ENCODE measurements at places on chromosomes 7 and 10.

GRCh38 chr7:140263277-140263676 is 86.5 kb upstream of the KDM7A start:
- no peak for DNase-seq

GRCh38 chr7:123836656-123837055 is 8.3 kb upstream of the HYAL4 start:
- DNase-seq, result no peak

DNA sequence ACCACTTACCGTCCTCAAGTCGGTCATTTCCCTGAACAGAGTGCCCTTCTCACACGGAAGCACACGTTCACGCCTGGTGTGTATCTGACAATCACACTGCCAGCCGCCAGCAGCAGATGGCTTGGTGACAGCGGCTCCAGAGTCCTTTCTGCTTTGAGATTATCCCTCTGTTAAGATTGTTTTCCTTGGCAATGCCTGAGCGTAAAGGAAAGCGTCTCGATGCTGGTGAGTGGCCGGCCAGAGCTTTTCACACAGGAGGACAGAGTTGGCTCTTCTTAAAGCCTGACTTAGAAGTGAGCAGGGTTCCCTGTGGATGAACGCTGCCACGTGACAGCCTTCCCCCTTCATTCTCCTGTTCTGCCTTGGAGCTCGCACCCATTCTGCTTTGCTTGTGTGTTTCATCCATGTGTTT is 22.1 kb upstream of the PRKAR1B start:
- DNase-seq, result peak; percentile 40

DNA sequence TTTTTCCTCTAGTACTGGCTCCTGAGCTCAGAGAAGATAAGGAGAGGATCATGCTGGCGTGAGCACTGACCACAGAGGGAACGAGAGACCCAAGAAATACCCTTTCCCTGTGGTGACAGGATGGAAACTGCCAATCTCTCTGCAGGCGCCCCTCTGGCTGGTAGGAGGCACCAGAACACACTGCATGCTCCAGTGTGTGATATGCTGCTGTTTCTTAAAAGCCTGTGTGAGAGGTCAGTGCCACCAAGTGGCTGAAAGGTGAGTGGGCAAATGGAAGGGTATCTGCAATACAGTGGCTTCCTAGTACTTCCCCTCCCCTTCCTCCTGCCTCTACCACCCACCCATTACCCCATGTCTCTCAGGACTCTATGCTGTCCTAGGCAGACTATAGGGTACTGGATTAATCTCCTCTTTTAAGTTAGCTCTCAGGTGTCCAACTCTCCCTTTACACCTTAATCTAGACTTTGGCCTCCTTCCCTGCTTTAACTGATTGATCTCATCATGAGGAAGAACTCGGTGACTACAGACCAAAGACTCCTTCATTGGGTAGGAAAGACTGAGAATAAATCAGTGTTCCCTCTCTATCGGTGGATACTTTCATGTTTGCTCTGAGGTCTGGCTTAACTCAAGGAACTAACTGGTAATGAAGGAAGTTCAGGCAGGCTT is 283.6 kb downstream of the ADRA2A start:
- no peak for DNase-seq

DNA sequence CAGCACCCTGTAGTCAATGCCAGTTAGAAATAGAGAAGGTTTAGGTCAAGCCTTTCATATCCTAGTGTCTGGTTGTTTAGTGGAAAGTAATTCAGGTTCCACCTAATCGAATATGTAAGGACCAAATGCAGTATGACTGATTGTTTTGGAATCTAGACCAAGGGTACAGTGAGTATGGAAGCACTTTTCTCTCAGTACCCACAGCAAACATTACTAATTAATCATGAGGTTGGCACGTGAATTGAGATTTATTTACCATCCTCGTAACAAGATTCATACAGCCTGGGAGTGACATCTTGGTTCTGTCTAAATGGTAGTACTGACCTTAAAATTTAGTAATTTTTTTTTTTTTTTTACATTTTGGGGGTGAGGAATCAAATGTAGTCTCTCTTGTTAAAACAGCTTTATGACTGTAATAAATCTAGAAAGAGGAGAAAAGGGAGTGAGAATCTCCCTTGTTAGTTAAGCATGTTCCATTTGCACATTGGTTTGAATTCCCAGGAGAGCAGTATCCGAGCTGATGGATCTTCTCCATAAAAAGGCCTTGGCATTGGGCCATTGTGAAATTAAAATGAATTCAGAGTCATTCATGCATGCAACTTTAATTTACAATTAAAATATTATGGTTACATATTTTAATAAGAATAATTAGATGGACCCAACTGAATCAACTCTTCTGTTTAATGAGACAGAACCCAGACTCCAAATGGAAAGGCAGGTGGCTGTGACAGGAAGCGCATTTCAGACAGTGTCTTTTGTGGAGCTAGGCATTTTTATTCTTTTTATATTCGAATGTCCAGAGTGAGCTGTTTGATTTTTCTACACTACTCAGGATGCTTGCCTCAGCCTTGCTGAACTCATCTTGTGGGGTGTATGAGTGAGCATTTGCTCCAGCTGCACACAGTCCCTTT is 57.6 kb downstream of the SNX10 start:
- no peak for DNase-seq

- no peak for DNase-seq
These were observed 95.8 kb downstream of the HIP1 start for GRCh38 chr7:75642810-75643486.

- DNase-seq, result no peak
These were observed 1112.3 kb downstream of the GATA3 start for GRCh38 chr10:9166770-9167169.

DNA sequence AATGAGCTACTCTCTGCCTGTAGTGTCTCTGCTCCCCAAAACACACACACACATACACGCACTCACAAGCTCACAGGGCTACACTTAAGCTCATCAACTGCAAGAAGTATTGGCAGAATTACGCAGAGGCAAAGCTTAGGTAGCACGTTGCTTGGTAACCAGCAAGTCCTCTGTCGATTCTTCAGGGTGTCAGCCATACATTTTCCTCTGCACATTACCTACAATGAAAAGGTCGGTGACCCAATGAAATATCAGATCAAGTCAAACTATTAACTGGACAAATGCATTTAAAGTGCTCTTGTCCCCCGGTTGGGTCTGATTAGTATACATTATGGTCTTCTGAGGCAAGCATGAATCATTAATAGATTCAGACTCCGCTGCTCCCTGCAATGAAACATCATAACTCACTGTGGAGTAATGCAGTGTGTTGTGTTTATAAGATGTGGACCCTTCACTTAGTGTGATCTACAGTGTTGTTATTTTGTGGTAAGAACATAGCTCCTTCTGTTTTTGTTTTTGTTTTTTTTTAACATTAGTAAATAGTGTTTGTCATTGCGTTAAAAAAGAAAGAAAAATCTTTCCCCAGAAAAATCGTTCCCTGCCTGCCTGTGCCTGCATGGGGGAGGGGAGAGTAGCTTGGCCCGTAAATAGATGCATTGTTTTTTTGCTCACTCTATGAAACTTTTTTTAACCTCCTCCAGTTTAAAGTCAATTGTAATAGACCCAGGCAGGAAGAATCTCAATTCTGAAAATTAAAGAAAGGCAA is 325.5 kb downstream of the SFMBT2 start:
- DNase-seq, result no peak

- DNase-seq, result no peak
These were observed 2.9 kb upstream of the IGFBP1 start for GRCh38 chr7:45885264-45885882.

DNA sequence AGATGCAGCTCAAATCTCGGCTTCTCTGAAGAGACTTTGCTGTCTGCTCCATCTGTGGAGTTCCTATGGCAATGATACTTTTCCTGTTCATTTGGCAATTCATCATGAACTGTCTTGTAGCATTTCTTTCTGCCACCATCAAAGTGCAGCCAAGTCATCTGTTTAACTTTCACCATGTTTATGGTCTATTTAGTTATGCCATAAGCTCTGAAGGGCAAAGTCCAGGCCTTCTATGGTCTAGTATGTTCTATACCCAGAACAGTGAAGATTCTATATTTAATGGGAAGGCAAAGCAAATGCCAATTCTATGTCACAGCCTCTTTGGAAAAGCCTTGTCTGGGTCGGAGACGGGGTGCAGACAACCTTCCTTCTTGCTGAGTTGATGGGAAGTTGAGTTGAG is 472.6 kb downstream of the PLXNA4 start:
- DNase-seq, result no peak

- DNase-seq, result no peak
These were observed 49.7 kb downstream of the ADCY1 start for GRCh38 chr7:45623740-45624391.

DNA sequence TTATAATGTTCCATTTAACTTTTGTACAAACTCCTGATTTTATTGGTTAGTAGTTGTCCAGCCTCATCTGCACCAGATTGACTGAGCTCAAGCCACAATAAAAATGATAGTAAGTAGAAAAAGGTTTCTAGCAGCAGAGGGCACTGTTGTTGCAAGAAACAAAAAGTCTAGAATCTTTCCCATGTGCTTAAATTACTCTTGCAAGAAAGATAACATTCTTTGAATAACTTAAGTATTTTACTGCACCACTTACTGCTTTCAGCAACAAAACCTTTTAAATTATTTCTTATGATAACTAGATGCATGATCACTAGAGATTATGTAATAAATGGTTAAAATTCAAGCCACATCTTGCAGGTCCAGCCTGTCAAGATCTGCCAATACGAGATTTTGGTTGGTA is 27.0 kb downstream of the LMOD2 start:
- peak; percentile 24 for DNase-seq

DNA sequence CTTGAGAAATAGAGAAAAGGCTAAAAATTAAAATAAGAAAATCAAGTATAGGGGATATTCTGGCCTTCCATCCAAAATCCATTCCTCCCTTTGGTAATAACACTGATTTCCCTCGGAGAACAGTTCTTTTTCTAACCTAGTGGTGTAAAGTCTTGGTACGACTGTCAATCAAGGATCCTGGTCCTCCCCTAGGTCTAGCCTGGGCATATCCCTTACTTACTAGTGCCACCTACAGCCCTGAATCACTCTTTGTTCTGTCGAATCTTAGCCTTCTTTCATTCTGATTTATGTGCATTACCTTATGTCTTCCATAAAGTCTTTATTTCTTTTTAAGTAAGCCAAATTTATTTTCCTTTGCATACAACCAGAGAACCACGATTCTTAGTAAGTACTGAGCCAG is 298.7 kb upstream of the LRRTM3 start:
- no peak for DNase-seq

DNA sequence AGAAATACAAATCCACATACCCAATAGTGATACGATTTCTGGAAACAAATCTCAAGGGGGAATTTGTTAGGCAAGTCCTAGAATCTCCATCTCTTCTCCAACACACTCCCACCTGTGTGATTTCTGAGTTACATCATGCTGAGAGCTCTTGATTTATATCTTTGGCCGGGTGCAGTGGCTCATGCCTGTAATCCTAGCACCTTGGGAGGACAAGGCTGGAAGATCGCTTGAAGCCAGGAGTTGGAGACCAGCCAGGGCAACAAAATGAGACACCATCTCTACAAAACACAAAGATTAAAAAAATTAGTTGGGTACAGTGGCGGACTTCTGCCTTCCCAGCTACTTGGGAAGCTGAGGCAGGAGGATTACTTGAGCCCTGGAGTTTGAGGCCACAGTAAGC is 1.5 kb upstream of the MTPN start:
- DNase-seq, result no peak

Data from forelimb muscle (tissue), 1 donor.